ENCODE measurements at places on chromosomes 6 and 20.

DNA sequence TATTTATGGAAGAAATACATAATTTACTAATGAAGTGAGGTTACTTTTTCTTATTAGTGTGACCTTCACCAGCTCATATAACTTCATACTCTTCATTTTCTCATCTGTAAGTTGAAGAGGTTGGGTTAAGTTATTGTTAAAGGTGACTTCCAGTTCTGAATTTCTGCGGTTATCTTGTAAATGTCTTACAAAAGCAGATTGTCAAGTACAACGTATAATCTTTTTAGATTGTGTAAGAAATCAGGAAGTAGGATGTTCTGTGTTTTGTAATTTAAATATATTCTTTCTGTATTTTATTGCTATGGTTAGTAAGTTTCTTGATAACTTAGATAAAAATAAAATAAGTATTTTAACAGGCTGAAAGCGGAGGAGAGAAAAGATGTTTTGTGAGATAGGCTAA lies 12.0 kb downstream of the WTAP start:
- DNase-seq: no peak

GRCh38 chr20:44324343-44324742 lies 12.5 kb upstream of the R3HDML start:
- no peak for DNase-seq

- DNase-seq: peak; percentile 36
These were observed 12.9 kb upstream of the C20orf144 start for GRCh38 chr20:33649201-33649681.

DNA sequence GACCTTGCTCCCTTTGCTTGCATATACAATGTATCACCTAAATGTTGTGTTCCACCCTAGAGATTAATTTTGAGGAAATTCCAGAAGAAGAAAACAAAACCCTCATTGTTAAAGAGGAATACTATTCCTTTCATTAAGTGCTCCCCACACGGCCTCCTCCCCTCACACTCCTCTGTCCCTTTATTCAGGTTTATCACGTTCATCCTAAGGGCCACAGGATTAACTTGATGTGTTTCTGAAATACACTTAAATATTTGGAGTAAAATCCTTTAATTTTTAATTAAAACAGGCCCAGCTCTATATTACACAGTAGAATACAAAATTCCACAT lies 89.4 kb upstream of the MRPS10 start:
- DNase-seq: no peak
